ENCODE measurements at places on chromosomes 3 and 15. TPM values are rescaled to one million over a fixed set of nuclear protein-coding genes. Genes with fewer than 3 reads are reported as not detected.
A peak's percentile ranks its signal among the peaks of the same experiment; 100 is the strongest.

Gene TM2D3
- 58.9 TPM for total RNA-seq

Gene C3orf22
- total RNA-seq = not detected

GRCh38 chr3:113277941-113278598 is 66.7 kb downstream of the BOC start:
- no peak for DNase-seq
- no peak overlapping the region for H3K4me3 ChIP-seq
- no peaks in the 10 kb centered on the region for H3K4me1 ChIP-seq
- no peak overlapping the region for H3K27ac ChIP-seq

Gene TGM5
- total RNA-seq = not detected

Gene SI
- not detected for total RNA-seq

Gene IQCH
- 0.43 TPM for total RNA-seq

GRCh38 chr15:93932164-93932776 is 299.1 kb upstream of the MCTP2 start:
- no peaks in the 10 kb centered on the region for H3K27me3 ChIP-seq
- H3K4me1 ChIP-seq = no peaks in the 10 kb centered on the region
- H3K27ac ChIP-seq = no peak overlapping the region
- no peak for DNase-seq

DNA sequence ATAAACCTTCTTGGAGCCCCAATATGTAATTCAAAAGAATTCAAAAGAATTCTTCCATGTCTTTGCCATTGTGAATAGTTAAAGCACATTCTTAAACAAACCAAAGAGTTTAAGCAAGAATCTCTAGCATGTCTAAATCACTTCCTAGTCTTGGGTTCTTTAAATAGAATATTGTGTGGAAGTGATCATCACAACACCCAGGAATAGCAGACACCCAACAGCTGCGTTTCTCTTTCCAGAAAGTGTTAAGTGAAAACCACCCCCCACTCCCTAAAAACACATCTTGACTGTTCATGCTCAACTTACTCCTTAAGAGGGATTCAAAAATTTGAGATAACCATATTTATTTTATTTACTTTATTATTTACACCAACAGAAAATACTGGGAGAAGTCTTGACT is 24.1 kb upstream of the CAPN7 start:
- H3K27me3 ChIP-seq = peaks cover 12% of the 10 kb centered on the region
- peaks cover 6% of the 10 kb centered on the region for H3K4me1 ChIP-seq
- H3K4me3 ChIP-seq = no peak overlapping the region
- DNase-seq = no peak
- no peaks in the 10 kb centered on the region for H3K36me3 ChIP-seq

- DNase-seq = no peak
- no peaks in the 10 kb centered on the region for H3K36me3 ChIP-seq
Measured at GRCh38 chr3:189630767-189631372, 319 bp upstream of the TP63 start.

Gene WDR93
- total RNA-seq = not detected

Gene PEX5L
- total RNA-seq = not detected

DNA sequence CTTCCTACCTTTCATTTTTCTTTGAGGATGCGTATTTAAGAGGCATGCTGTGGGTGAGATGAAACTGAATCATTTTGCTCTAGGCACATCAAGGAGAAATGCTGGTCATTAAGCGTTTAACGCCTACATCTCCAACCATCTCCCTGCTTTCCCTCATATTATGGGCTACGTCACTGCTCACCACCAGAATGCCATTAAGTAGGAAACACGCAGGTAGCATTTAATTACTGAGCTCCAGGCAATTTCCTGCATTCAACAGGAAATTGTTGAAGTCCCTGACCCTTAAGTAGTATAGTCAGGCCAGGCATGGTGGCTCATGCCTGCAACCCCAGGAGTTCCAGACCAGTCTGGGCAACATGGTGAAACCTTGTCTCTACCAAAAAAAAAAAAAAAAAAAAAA is 66.1 kb downstream of the CHSY1 start:
- no peak for DNase-seq
- no peak overlapping the region for H3K27ac ChIP-seq
- H3K4me1 ChIP-seq = peaks cover 14% of the 10 kb centered on the region
- no peaks in the 10 kb centered on the region for H3K36me3 ChIP-seq
- H3K4me3 ChIP-seq = no peak overlapping the region
- H3K27me3 ChIP-seq = no peaks in the 10 kb centered on the region

GRCh38 chr3:182597621-182598041 is 195.7 kb upstream of the ATP11B start:
- H3K4me3 ChIP-seq = no peak overlapping the region
- no peaks in the 10 kb centered on the region for H3K4me1 ChIP-seq
- H3K36me3 ChIP-seq = no peaks in the 10 kb centered on the region
- no peak for DNase-seq
- H3K27ac ChIP-seq = no peak overlapping the region
- H3K27me3 ChIP-seq = no peaks in the 10 kb centered on the region

Gene ACTRT3
- not detected for total RNA-seq

GRCh38 chr15:75307778-75308390 is 25.2 kb downstream of the GOLGA6D start:
- H3K4me1 ChIP-seq = peaks cover 5% of the 10 kb centered on the region
- H3K4me3 ChIP-seq = no peak overlapping the region
- no peaks in the 10 kb centered on the region for H3K36me3 ChIP-seq
- H3K27ac ChIP-seq = no peak overlapping the region
- no peak for DNase-seq
- H3K27me3 ChIP-seq = no peaks in the 10 kb centered on the region

DNA sequence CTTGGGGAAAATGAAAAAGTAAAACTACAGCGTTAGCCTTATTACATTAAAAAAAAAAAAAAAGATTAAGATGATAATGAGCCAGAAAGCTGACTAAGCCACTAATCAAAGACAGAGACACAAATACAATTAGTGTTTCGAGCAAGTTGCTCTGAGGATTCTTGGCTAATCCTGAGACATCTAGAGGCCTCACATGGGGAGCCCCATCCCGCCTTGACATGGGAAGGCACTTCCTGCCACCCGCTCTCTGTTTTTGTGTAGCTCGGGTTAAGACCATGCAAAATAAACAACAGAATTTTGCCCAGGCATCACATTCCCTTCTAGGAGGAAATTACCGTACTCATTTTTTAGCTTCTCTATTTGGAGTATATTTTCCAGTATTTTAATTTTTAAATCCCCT is 15.3 kb downstream of the HESX1 start:
- no peak for DNase-seq
- H3K36me3 ChIP-seq = no peaks in the 10 kb centered on the region
- H3K27me3 ChIP-seq = peaks cover 12% of the 10 kb centered on the region

DNA sequence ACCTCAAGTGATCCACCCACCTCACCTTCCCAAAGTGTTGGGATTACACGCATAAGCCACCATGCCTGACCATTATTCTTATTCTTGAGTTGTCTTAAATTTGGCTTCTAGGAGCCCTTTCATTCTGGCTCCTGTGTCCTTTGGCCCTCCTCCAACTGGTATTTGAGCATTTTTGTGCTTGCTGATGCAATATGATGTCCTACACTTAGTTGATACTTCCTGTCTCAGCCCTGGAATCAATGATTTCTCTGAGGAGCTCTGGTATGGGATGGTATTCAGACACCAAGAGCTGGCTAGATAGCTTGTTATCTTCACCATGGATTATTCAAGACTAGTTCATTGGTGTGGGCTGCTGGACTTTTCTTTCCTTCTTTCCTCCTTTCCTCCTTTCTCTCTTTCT is 25.4 kb downstream of the ZNF621 start:
- H3K36me3 ChIP-seq = no peaks in the 10 kb centered on the region
- H3K4me3 ChIP-seq = no peak overlapping the region
- no peak overlapping the region for H3K27ac ChIP-seq
- no peak for DNase-seq
- no peaks in the 10 kb centered on the region for H3K27me3 ChIP-seq

GRCh38 chr3:11591391-11592282 is 52.1 kb downstream of the VGLL4 start:
- H3K27ac ChIP-seq = no peak overlapping the region
- H3K27me3 ChIP-seq = no peaks in the 10 kb centered on the region
- DNase-seq = no peak
- peaks cover 7% of the 10 kb centered on the region for H3K36me3 ChIP-seq
- H3K4me1 ChIP-seq = peaks cover 5% of the 10 kb centered on the region
- no peak overlapping the region for H3K4me3 ChIP-seq

DNA sequence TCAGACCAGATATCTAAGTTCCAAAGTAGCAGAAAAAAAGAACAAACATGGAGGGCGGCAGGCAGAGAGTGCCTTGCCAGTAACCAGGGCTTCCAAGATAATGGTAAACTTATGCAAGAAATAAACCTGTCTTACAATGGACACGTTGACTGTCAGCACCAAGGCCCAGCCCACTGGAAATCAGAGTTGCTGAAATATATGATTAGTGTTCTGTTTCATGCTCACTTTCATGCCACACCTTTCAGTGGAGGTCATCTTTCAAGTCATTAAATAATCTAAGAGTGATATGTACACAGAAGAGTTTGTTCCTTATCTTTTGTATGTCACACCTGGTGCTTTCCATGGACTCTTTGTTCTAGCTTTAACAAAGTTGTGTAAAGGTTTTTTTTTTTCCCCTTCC is 358.1 kb downstream of the MECOM start:
- no peak overlapping the region for H3K27ac ChIP-seq
- H3K27me3 ChIP-seq = no peaks in the 10 kb centered on the region
- H3K4me1 ChIP-seq = no peaks in the 10 kb centered on the region
- no peaks in the 10 kb centered on the region for H3K36me3 ChIP-seq

DNA sequence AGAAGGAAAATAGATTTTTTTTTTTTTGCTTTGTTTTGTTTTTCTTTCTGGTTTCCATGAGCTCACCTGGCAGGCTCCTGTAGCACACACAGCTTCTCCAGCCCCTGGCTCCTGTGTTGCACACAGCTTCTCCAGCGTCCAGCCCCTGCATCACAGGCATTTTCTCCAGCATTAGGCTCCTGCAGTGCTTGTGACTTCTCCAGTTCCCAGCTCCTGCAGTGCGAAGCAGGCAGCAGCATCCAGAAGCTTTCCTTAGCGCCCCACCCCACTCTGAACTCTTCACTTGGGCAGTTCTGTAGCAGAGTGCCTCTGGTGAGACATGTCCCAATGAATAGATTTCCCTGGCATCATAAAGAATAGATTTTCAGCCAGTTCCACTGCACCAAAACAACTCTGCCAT is 5.5 kb upstream of the CCDC39 start:
- H3K27me3 ChIP-seq = peaks cover 8% of the 10 kb centered on the region
- H3K4me3 ChIP-seq = no peak overlapping the region
- H3K4me1 ChIP-seq = peaks cover 3% of the 10 kb centered on the region
- no peak overlapping the region for H3K27ac ChIP-seq
- no peak for DNase-seq

Gene FBXW12
- not detected for total RNA-seq

Gene ILDR1
- 0.16 TPM for total RNA-seq

DNA sequence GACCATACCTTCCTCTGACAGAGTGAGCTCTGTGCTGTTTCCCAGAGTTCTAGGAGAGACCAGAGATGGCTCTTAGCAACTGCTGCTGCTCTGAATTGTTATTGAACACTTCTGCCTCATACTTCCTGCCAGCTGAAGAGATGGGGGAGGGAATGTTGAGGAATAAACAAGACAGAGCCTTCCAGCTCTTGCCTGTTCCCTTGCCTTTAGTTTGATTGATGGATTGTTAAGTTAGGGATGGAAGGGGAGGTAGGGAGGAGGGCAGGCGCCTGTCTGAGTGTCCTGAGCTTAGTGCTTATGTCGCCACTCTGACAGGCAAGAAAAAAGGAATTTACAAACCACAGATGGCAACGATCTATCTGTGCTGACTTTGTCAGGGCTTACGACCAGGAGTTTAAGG is 42.8 kb downstream of the ZNF609 start:
- DNase-seq = no peak
- H3K27ac ChIP-seq = peak overlapping the region; percentile 66
- peaks cover 4% of the 10 kb centered on the region for H3K36me3 ChIP-seq
- no peaks in the 10 kb centered on the region for H3K27me3 ChIP-seq
- H3K4me1 ChIP-seq = peaks cover 61% of the 10 kb centered on the region
- H3K4me3 ChIP-seq = peak overlapping the region; percentile 49

- DNase-seq = no peak
- no peaks in the 10 kb centered on the region for H3K27me3 ChIP-seq
- H3K27ac ChIP-seq = no peak overlapping the region
- no peaks in the 10 kb centered on the region for H3K36me3 ChIP-seq
Measured at GRCh38 chr3:29363110-29363509, 82.2 kb downstream of the RBMS3 start.

DNA sequence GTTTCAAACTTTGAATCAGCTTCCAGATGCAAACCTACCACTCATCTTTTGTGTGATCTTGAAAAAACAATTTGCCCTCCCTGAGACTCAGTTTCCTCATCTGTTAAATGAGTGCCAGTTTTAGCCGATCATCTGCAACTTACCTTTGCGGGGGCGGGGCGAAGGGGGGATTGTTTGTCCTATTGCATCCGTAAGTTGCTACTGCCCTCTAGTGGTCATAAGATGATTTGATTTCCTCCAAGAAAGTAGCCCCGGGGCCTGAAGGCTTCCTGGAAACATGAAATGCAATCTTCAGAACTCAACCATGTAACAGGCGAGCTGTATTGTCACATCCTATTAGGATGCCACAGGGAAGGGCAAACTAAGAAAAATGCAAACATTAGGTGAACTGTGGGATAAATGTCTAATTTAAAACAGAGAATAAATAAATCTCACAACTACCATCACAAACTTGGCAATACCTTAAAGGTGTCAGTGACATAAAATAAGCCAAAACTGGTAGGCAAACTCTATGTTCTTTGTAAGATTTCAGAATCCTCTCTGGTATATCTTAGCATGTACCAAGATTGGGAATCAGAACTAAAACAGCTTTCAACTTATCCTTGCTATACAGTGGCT is 63.5 kb upstream of the CLDN18 start:
- no peak overlapping the region for H3K4me3 ChIP-seq
- H3K4me1 ChIP-seq = peaks cover 3% of the 10 kb centered on the region
- DNase-seq = peak; percentile 13
- no peaks in the 10 kb centered on the region for H3K36me3 ChIP-seq
- H3K27ac ChIP-seq = no peak overlapping the region
- H3K27me3 ChIP-seq = no peaks in the 10 kb centered on the region

Gene TRNT1
- total RNA-seq = 37.3 TPM

- H3K27me3 ChIP-seq = no peaks in the 10 kb centered on the region
- no peak overlapping the region for H3K27ac ChIP-seq
- no peak overlapping the region for H3K4me3 ChIP-seq
- H3K4me1 ChIP-seq = peaks cover 3% of the 10 kb centered on the region
- DNase-seq = no peak
Measured at GRCh38 chr3:71863563-71864190, 78.7 kb upstream of the PROK2 start.

- H3K4me1 ChIP-seq = peaks cover 31% of the 10 kb centered on the region
- peak overlapping the region; percentile 82 for H3K27ac ChIP-seq
- no peak overlapping the region for H3K4me3 ChIP-seq
Measured at GRCh38 chr3:11847607-11848006, 922 bp upstream of the TAMM41 start.

All from T-cell (primary cell).